Fibroblast of skin of left quadriceps (primary cell): ENCODE measurements at places on chromosomes 11 and 22.

- DNase-seq, result no peak
These were observed 27.3 kb downstream of the TSPAN18 start for GRCh38 chr11:44753961-44754645.

GRCh38 chr11:14229472-14229871 lies 129.5 kb downstream of the RRAS2 start:
- DNase-seq, result no peak

GRCh38 chr11:86449993-86450629 lies 75.4 kb downstream of the CCDC81 start:
- DNase-seq, result no peak

DNA sequence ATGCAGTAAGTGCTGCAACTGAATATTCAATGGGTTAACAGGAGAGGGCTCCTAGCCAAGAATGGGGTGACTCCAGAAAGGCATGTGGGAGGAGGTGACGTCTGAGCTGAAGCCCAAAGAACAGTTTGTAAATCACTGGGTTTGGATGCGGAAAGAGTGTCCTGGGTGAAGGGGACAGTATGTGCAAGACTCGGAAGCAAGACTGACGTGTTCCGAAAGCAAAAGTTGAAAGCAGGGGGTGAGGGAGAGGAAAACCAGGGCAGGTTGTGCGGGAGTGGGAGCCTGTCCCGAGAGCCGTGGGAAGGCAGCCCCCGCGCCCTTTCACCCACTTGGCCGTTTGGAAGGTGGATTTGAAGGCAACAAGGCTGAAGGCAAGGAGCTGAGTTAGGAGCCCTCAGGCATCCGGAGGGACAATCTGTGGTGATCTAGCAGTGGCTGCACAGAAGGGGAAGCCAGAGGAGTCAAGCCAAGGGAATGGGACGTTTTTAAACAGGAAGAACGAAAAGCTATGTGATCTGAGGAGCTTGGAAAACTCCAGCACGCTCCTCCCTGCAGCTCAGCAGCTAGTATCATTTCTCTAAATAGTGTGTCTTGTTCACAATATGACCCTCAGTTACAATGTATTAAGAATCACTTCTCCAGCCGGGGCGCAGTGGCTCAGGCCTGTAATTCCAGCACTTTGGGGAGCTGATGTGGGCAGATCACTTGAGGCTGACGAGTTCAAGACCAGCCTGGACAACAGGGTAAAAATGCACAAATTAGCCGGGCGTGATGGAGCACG lies 7.7 kb downstream of the SLC25A18 start:
- no peak for DNase-seq

DNA sequence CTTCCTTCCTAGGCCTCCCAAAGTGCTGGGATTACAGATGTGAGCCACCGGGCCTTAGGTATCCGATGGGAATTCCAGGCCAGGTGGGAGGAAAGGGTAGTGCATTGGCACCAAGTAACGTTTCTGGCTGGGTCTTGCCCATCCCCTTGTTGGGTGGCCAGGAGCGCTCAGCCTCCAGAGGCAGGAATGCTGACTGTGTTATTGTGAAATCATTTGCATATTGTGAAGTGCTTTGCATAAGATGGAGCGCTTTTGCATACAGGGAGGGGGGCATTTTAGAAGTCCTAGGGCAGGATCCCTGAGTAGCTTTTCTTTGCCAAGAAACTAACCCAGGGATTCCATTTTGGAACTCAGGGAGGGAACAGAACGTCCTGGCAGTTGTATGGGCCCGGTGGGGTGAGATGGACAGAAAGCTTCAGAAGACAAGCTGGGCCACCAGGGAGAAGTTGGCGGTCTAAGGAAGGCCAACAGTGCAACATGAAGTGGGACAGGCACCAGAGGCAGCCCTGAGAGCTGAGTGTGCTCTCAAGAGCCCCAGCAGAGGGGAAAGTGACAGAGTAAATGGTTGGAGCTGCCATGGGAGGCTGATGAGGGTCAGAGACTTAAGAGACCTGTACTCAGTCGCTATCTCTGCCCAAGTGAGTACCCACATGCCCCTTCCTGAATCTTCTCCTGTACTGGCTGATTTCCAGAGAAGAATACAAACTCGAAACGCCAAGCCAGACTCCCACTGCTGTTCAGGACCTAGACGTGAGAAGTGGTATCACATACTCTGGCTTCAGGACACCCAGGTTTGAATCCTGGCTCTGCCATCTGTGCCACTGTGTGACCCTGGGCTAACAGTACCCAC lies 1.3 kb upstream of the SLC39A13 start:
- DNase-seq, result no peak

GRCh38 chr11:68149417-68149816 lies 28.2 kb upstream of the CHKA start:
- no peak for DNase-seq

DNA sequence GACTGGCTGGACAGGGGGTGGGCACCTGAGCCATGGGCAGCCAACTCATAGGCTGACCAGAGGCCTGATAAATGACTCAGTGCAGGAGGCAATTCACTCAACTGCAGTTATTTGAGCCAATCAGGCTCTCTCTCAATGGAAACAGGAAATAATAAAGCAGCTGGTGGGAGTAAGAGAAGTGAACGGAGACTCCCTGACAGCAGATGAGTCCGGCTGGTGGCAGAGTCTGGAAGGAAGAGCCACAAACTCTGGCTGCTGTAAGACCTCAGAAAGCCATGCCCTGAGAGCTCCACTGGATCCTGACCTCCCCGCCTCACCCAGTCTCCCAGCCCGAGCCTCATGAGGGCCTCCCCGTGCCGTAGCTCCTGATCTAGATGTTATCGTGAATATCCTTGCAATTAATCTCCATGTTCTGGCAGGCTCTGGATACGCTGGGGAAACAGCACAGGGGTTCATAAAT lies 69.8 kb downstream of the TRIM29 start:
- peak; percentile 19 for DNase-seq

GRCh38 chr11:35211952-35212351 lies 73.0 kb downstream of the CD44 start:
- DNase-seq, result no peak

- DNase-seq, result no peak
These were observed 1170.0 kb upstream of the CNTN5 start for GRCh38 chr11:97850701-97851100.

DNA sequence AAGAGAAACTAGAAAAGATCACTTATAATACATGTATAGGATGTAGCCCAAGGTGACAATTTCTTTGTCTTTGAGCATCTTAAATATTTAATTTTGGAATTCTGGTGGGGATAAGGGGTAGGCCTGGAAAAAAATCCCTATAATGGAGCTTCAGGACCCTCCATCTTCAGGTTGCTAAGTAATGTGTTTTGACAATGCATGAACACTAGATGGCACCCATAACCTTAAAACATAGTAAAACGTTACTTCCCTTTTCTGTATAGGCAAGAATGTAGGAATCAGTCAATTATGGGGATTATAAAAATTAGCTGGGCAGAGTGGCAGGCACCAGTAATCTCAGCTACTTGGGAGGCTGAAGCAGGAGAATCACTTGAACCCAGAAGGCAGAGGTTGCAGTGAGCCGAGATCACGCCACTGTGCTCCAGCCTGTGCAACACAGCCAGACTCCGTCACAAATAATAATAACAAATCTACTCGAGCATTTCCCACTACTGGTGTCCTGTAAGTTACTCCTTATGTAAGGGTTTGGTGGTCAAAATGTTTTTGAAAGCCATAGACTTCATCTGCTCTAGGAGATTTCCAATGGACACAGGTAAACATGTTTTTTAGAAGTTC lies 541.9 kb upstream of the CCDC90B start:
- DNase-seq, result peak; percentile 20

- DNase-seq, result no peak
These were observed 10.1 kb downstream of the SIDT2 start for GRCh38 chr11:117188620-117189081.

GRCh38 chr11:3077189-3077836 lies 20.1 kb upstream of the CARS1 start:
- DNase-seq, result no peak

- no peak for DNase-seq
These were observed 211.7 kb downstream of the FAM76B start for GRCh38 chr11:95577716-95578460.

GRCh38 chr22:42595434-42595833 lies 19.2 kb downstream of the POLDIP3 start:
- DNase-seq, result no peak

DNA sequence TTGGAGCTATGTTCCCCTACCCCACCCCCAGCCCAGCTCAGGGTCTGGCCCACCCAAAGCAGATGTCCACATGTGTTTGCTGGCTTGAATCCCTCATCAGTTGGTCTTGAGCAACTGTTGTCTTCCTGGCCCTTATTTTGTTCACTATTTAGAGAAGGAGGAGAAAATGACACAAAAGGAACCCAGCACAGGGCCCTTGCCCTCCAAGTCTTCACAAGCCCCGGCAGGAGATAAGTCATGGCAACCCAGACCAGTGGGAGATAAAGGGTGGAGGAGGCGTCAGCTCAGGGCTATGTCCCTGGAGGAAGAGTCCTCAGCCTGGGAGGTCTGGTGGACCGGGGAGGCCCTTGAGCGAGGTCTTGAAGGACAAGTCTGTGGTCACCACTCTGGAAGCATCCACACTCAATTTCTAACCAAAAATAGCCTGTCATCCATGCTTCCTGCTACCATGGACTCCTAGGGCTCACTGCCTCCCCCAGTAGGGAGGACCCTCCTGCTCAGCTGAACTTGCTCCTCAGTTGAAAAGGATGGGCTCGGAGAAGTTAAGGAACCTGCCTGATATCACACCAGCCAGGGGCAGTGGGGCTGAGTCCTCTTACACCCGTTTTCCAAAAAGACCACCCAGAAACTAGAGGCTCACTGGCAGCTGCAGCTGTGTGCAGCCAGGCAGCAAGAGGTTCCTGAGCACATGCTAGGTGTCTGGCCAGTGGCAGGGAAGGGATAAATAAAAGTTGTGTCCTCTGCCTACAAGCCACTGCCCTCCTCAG lies 1.8 kb upstream of the RAB3IL1 start:
- no peak for DNase-seq

DNA sequence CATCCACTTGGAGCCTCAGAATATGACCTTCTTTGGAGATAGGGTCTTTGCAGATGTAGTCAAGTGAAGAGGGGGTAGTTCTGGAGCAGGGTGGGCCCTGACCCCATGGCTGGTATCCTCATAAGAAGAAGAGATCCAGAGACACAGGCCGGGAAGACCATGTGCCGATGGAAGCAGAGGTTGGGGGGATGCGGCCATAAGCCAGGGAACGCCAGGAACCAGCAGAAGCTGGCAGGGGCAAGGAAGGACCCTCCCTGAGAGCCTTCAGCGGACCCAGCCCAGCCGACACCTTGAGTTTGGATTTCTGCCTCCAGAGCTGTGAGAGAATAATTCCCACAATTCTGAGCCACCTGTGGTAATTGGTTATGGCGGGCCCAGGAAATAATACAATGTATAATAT lies 26.1 kb upstream of the SMIM38 start:
- DNase-seq, result no peak

DNA sequence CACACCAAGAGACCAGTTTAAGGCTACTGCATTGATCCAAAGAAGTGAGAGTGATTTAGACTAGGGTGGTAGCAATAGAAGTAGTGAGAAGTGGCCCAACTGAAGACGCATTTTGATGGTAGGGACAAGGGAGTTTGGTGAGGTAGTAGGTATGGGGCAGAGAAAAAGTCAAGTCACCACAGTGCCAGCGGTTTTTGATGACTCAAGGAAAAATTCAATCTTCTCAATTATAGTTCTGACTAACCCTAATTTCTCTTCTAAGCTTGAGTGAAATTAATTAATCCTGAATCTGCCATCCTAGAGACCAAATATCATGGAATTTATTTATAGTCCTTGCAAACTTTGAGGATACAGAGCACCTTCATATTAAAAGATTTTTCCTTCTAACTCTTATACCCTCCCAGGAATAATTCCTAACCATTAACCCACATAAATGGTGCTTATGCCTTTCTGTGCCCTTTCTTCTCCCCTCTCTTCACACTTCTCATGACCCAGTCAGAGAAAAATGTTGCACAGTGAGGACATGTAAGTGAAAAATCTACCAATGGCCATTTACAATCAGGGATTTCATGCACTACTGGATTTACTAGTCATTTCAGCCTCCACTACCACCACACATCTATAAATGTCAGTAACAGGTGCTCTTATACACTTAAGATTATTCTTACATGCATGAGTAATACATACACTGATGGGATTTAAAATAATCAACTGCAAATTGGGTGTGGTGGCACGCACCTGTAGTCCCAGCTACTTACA lies 45.9 kb upstream of the ARHGAP32 start:
- no peak for DNase-seq

DNA sequence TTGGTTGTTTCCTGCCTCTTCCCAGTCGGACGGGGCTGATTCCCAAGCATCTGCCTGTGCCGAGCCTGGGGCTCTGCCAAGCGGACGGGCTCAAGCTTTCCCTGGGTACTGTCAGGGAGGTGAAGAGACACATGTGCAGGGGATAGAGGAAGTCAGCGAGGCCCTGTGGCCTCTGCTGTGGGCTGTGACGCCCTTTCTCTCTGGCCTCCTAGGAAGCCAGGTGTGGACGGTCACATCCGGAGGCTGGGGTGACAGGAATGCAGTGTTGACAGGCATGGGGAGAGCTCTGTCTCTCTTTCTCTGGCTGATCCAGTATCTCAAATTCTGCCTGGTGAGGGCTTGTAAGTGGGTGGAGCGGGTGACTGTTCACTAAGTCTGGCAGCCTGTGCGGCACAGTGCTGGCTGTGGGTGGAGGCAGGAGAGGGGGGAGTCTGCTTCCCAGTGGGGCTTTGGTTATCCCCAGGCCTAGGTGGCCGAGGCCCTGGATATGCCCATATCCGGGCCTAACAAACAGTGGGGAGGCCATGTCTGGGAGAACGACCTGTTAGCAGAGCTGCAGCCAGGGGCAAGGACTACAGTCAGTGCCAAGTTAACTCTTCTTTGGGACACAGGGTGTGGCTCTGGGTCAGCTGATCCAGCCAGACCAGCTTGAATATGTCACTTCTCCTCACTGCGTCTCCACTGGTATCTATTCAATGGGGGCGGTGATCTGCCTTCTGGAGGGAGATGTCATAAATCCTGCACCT lies 1.9 kb downstream of the KCTD17 start:
- DNase-seq, result no peak

GRCh38 chr11:17185938-17186337 lies 21.8 kb downstream of the PIK3C2A start:
- no peak for DNase-seq

DNA sequence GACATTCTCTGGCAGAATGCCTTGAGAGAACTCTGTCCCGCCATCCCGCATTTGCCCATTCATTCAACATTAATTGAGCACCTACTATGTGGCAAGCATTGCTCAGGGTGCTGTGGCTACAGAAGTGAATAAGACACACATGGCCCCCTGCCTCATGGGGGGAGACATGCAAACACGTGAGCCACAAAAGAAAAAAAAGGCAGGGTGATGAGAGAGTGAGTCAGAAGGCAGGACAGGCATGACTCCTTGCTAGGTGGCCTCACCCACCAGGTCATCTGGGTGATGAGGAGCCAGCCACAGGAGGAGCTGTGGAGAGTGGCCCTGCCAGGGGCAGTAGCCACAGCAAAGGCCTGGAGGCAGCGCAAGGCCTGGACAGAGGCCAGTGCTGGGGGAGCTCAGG lies 4.9 kb downstream of the CHRM4 start:
- no peak for DNase-seq

GRCh38 chr11:7480113-7480512 lies 5.2 kb upstream of the OLFML1 start:
- DNase-seq, result no peak
